ENCODE measurements at places on chromosomes 6 and 20. TPM values are rescaled to one million over a fixed set of nuclear protein-coding genes. Genes with fewer than 3 reads are reported as not detected.

The SERAC1 gene
- total RNA-seq: 8.9 TPM

- no peak overlapping the region for H3K4me3 ChIP-seq
- no peak overlapping the region for H3K27ac ChIP-seq
- DNase-seq: no peak
- no peaks in the 10 kb centered on the region for H3K4me1 ChIP-seq
- no peaks in the 10 kb centered on the region for H3K27me3 ChIP-seq
- peaks cover 17% of the 10 kb centered on the region for H3K36me3 ChIP-seq
Measured at GRCh38 chr20:44221368-44221954, 10.9 kb upstream of the OSER1 start.

DNA sequence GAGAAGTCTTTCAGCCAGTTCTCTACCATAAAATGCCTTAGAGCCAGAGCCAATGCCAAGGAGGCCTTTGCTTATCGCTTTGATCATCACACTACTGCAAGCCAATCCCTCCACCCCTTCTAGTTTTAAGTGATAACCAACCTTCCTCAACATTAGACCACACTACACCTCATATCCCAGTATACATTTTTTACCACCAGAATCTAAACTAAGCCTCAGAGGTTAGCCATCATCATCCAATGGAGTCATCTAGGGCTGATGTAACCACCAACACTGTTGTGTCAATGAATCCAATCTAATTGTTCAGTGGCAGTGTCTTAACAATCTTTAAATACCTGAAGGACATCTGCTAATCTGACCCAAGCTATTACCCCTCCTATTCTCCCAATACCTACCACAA, 6.4 kb downstream of the ZUP1 start:
- no peak overlapping the region for H3K4me3 ChIP-seq
- H3K27me3 ChIP-seq: no peaks in the 10 kb centered on the region
- peaks cover 11% of the 10 kb centered on the region for H3K4me1 ChIP-seq
- H3K36me3 ChIP-seq: no peaks in the 10 kb centered on the region
- DNase-seq: no peak

DNA sequence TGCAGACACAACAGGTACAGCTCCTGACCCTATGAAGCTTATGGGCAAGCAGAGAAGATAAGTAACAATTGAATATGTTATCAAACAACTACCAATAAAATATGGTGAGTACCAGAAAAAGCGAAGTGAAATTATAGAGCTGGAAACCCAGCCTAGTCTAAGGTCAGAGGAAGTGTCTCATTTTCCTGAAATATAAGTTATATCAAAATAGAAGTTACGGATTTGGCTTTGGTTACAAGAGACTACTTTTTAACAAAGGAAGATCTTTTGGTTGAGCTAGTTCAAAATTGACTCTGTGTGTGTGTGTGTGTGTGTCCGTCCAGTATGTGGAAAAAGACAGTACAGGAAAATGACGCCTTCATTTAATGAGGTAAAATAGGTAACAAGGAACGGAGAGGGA, 8.9 kb downstream of the STX11 start:
- DNase-seq: no peak
- H3K4me3 ChIP-seq: no peak overlapping the region
- H3K27me3 ChIP-seq: no peaks in the 10 kb centered on the region
- no peaks in the 10 kb centered on the region for H3K4me1 ChIP-seq
- peak overlapping the region; percentile 1 for H3K27ac ChIP-seq

DNA sequence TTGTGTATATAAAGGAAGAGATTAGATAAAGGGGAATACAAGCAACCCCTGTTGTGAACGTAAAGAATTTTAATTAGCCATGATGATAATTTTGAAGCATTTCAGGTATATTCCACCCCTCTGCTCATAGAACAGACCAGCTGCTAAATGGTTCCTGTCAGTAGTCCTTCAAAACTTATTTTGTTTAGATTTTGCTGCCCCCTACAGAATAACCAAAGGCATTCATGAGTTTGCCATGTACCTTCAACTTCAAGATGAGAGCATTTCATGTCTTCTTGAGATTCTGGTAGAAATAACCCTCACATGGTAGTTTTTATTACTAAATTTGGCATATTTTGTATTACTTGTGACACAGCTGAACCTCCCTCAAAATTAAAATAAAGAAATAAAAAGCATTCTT, 1586.7 kb downstream of the HACE1 start:
- H3K27me3 ChIP-seq: no peaks in the 10 kb centered on the region
- DNase-seq: no peak
- H3K4me1 ChIP-seq: no peaks in the 10 kb centered on the region
- no peaks in the 10 kb centered on the region for H3K36me3 ChIP-seq

DNA sequence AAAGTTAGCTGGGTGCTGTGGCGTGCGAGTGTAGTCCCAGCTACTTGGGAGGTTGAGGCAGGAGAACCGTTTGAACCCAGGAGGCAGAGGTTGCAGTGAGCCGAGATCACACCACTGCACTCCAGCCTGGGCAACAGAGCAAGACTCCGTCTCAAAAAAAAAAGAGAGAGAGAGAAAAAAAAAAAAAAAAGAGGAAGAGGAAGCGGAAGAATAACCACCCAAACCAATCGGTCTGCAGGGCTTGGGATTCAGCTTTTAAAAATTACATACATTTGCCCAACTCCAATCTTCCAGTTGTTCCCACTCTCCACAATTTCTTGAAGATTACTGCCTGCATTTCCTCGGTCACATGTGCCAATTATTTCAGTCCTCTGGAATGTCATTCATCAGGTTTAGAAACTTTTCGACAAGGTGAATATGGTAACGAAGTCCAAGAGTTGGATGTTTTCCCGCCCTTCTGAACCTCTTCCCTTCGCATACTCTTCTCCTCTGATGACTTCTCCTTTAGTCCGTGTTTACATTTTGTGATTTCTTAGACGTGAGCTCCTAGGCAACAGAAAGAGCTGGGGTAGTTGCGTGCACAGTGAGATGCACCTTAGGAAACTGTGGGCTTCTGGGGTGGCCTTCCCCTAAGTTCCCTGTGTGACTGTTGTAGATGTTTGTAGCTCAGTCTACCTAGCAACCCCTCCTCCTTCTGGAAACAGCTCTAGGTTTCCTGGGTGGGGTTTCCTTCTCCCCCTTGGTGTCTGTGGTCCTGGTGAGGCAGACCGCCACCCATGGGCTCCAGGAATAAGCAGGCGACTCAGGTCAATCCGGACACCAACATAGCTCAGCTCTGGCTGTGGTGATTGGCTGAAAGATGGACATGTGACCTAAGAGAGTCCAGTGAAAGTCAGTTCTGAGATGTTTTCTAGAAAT, 63.0 kb upstream of the NCOA3 start:
- no peak for DNase-seq
- H3K4me1 ChIP-seq: no peaks in the 10 kb centered on the region
- no peak overlapping the region for H3K4me3 ChIP-seq
- H3K36me3 ChIP-seq: no peaks in the 10 kb centered on the region

DNA sequence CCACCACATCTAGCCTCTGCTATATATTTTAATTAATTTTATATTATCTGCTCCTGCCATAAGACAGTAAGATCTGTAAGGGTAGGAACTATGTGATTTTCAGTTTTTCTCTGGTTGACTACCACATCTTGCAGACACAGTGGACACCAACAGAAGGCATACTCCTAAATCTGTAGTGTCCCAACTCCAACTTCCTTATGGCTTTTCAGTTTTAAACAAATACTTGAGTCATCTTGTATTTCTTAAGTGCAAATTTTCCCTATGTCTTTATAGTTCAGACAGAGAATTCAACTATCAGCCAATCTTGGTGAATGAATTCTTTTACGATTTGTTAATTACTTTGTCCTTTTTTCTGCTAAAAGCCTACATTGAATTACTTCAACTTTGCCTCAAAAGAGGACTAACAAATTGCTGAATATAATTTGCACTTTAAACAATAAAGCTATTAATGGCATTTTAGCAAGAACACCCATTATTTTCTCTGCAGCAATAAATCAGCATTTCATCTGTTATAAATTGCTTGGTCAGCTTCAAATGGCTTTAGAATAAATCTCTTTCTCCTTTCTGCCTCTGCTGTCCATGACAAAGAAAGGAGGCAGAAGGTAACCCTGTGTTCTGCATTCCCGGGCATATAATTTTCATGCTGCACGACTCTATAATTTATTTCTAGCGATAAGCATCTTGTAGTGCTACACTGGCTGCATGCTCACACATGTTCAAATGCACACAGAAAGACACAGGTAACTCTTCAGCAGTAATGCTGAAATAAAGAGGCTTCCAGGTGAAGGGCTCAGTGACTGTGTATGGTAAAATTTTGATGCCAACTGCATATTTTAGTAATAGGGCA, 144.8 kb downstream of the BACH2 start:
- no peak overlapping the region for H3K4me3 ChIP-seq
- no peak for DNase-seq
- H3K36me3 ChIP-seq: no peaks in the 10 kb centered on the region
- H3K27me3 ChIP-seq: no peaks in the 10 kb centered on the region
- H3K27ac ChIP-seq: no peak overlapping the region
- peaks cover 8% of the 10 kb centered on the region for H3K4me1 ChIP-seq

Measured in psoas muscle (tissue), 8 donors.